ENCODE measurements at places on chromosomes 11 and 22.

- DNase-seq = no peak
These were observed 92.2 kb downstream of the SPATA19 start for GRCh38 chr11:133753150-133753549.

DNA sequence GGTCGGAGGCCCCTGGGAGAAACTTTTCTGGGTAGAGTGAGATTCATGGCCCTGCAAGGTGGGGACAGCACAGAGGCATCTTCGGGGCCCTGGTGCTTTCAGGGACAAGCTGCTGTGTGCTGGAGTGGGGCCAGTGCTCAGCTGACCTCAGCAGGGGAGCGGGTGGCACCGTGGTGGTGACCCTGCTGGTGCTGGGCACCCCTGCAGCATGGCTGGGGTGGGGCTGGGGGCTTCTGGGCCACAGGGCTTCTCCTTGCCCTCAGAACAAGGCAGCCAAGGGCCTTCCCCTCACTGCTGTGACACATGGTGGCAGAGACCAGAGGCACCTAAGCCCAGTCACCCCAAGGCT is 24.9 kb upstream of the GNB1L start:
- DNase-seq = no peak

DNA sequence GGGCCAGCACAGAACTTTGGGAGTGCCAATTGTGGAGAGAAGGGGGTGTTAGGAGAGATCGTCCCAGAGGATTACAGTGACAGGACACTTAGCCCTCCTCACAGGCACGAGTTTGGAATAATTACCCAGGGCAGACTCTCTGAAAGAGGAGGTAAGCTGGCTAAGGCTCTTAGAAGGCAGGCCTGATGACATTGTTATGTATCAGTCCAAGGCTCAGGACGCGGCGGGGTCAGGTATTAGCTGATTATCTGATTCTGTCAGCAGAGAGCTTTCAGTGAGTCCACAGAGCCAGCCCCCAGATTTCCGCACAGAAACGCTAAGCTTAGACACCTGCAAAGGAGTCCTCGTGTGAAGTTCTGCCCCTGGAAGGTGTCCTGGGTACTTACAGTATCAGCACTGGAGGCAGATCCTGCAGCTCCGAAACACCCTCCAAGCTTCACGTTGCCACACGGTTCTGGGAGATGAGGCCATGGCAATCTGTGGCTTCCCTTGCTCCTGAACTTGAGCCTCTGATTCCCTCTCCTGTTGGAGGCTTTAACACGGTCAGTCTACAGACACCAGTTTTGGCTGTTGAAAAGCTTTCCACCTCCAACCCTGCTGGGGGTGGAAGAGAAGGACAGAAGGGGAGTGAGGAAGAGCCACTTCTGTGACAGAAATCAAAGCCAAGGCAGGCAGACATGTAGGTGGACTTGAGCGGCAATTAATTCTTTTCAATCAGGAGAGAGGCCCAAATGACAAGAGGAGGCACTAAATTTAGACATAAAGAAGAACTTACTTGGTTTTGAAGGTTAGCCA is 123.6 kb upstream of the CADM1 start:
- no peak for DNase-seq

DNA sequence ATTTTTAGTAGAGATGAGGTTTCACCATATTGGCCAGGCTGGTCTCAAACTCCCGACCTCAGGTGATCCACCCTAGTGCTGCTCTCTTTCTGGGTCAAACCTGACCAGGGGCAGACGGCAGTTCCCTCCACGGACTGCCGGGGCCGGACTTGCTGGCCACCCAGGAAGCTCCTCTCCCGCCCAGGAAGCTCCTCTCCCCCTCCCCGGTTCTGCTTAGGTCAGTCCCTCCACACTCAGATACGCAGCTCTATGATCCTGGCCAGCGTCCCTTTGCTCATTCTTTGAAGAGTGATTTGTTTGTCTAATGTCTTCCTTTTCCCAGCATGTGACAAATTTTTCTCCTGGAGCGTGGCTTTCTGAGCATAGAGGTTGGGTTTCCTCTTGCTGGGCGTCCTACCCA is 125.3 kb upstream of the B3GAT1 start:
- no peak for DNase-seq

DNA sequence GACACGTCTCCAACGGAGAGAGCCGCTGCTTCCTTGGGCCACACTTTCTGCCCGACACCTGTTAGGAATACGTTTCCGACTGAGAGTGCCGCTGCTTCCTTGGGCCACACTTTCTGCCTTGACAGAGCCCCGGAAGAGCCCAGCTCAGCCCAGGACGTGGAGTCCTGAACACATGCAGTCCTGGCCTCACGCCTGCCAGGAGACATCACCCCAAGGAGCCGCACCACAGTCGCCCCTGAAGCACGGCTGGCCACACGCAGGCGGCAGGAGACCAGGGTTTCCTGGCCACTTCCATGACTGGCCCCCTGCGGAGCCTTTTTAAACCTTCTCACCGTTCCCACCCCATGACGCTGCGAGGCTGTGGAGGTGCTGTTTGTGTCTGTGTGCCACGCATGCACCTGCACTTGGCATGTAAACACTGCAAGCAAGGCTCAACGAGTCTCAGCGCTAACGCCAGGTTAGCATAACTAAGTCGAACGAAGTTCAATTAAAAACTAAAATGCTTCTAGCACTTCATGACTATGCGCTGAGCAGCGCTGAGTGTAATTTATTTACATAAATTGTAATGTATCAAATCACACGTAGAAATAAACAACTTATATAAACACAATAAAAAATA is 8.8 kb downstream of the TOLLIP start:
- no peak for DNase-seq

DNA sequence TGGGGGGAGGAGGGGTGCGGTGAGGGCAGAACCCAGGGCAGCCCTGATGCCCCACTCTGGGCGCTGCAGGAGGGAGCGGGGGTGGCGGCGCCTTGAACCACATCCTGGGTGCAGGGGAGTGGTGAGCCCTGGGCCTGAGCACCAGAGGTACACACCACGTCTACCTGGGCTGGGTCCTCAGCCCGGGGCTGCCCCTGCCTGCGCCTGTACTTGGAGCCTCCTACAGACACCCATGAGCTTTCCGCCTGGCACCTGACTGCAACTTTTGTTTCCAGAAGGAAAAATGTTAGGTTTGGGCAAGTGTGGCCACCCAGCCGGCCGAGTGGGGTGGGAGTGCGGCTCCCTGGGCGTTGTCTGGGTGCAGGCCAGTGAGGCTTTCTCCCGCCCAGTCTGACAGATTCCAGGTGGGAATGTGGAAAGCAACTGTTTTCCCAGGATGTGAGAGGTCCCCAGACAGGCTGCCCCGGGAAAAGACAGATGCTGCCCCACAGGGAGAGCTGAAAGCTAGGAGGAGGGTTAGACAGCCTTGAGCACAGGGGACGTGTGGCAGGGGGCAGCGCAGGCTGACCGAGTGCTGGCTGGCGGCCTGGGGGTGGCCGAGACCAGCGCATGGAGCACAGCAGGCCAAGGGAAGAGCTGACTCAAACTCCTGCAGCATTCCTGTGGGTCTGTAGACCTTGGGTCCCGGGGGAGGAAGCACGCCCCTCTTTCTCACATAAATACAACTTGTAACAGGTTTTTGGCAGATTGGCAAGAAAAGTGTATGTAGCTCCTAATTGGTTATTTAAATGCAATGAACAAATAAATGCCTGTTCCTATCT is 44.1 kb downstream of the GNB1L start:
- no peak for DNase-seq

- DNase-seq = no peak
These were observed 14.2 kb upstream of the APOA1 start for GRCh38 chr11:116851626-116852025.

DNA sequence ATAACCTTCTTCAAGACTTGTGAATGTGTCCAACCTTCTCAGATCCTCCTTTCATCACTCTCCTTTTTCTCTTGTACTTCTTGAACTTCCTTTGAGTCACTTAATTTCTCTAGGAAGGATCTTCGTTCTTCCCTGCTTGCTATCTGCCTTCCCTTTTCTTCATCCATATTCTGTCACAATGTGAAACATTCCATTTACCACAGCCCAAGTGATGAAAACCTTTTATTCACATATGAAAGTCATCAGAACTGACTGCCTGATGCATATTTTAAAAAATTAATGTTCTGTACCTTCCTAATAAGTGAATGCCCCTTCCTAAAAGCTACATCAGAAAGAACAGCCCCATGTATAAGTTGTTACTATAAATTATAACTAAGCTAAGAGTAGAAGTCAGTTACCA is 520.4 kb upstream of the LUZP2 start:
- DNase-seq = no peak

GRCh38 chr11:10725907-10726253 is 25.2 kb upstream of the CTR9 start:
- DNase-seq = no peak

- no peak for DNase-seq
These were observed 36.8 kb upstream of the GRIA4 start for GRCh38 chr11:105573091-105573490.

DNA sequence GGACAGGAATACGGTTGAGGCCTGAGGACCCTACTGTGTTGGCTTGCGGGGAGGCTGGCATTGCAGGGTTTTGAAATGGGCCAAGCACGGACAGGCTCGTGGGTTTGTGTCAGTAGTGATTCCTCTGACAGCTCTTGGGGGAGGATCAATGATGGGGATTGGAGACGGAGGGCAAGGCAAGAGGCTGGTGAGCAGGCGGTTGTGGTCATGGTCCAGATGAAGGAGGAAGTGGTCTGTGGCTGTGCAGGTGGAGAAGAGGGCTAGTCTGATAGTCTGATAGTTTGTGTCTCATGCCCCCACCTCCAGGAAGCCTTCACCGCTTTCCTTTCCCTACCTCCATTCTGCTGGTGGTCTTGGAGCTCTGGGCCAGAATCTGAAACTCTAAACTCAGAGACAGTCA is 3.0 kb downstream of the MAFF start:
- DNase-seq = no peak

GRCh38 chr11:132980670-132981069 is 551.6 kb downstream of the OPCML start:
- no peak for DNase-seq

DNA sequence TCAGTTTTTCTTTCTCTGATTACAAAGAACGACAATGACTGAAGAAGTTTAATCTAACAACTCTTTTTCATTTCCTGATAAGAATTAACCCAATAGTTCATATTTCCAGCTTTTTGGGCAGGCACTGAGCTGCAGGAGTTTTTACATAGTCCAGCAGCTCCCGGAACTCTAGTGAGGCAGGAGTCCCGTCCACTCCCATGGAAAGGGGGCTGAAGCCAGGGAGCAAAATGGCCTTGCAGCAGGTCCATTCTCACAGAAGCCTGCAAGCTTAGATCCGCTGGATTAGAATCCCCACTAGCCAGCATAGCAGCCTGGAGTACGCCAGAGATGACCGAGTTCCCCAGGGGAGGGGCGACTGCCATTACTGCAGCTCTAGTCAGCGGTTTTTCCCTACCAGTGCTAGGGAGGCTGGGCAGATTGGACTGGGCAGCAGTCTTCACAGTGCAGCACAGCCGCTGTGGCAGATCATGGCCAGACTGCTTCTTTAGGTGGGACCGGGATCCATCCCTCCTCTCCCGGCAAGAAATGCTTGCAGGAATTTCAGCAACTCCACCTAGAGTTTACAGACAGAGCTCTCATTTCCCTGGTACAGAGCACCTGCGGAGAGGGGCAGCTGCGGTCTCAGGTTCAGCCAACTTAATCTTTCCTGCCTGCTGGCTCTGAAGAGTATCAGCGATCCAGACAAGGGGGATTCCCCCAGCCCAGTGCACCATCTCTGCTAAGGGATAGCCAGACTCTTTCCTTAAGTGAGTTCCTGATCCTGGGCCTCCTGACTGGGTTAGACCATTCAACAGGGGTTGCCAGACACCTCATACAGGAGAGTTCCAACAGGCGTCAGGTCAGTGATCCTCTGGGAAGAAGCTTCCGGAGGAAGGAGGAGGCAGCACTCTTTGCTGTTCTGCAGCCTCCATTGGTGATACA is 742 bp upstream of the CASP4 start:
- DNase-seq = no peak

DNA sequence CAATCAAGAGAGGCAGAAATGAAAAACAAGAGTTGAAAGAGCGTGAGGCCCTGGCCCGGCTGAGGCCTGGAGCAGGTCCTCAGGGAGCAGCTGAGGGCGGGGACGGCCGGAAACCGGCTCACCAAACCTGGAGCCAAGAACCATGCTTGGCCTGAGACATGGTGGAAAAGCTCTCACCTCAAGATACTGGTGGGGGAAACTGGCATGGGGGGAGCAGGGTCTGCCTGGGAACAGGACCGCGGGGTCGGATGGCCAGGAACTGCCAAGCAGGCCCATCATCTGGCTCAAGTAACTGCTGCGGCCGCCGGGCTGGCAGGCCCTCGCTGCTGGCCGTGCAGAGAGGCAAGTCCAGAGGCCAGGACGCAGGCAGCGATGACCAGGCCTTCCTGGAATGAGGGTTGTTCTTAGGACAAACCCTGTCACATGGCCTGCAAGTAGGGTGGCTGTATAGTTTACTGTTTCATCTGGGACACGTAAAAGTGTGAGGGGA is 18.9 kb upstream of the WNT11 start:
- no peak for DNase-seq

- DNase-seq = no peak
These were observed 22.3 kb upstream of the TMA7B start for GRCh38 chr22:39937906-39938305.

GRCh38 chr11:128388206-128388815 is 199.0 kb downstream of the ETS1 start:
- DNase-seq = no peak

GRCh38 chr22:38973289-38974169 is 8.6 kb upstream of the APOBEC3B start:
- DNase-seq = no peak

DNA sequence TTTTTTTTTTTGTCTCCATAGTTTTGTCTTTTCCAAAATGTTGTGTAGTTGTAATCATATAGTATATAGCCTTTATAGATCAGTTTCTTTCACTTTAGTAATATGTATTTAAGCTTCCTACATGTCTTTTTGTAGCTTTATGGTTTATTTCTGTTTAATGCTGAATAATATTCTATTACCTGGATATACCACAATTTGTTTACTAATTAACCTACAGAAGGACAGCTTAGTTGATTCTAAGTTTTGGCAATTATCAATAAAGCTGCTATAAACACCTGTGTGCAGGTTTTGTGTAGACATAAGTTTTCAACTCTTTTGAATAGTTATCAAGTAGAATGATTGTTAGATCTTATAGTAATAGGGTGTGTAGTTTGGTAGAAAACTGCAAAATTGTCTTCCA is 130.3 kb upstream of the CARD18 start:
- no peak for DNase-seq

- no peak for DNase-seq
These were observed 29.0 kb downstream of the TTLL1 start for GRCh38 chr22:43060183-43060582.

DNA sequence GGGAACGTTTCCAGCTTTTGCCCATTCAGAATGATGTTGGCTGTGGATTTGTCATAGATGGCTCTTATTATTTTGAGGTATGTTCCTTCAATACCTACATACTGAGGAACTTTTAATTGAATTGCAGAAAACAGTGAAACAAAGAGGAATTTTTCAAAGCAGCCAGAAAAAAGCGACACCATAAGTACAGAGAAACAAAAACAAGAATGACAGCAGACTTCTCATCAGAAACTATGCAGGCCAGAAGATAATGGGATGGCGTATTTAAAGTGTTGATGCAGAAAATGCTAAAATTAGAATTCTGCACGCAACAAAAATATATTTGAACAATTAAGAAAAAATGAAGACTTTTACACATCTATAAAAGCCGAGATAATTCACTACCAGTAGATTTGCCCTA is 95.4 kb upstream of the TIMP3 start:
- no peak for DNase-seq

GRCh38 chr11:78586452-78587046 is 11.9 kb upstream of the NARS2 start:
- DNase-seq = peak; percentile 21
